ENCODE measurements at places on chromosomes 1 and 21.

- DNase-seq = peak; percentile 64
Observed at GRCh38 chr1:207815913-207816291, 64.0 kb downstream of the CD46 start.

GRCh38 chr1:214568328-214568727, 16.9 kb upstream of the PTPN14 start:
- no peak for DNase-seq

- DNase-seq = no peak
Observed at GRCh38 chr1:87787551-87787950, 458.9 kb downstream of the LMO4 start.

GRCh38 chr1:4509206-4509605, 145.2 kb upstream of the AJAP1 start:
- DNase-seq = no peak

GRCh38 chr1:27832762-27833161, 2.2 kb downstream of the PPP1R8 start:
- DNase-seq = no peak

- no peak for DNase-seq
Observed at GRCh38 chr1:248622570-248623001, 12.3 kb downstream of the OR2T11 start.

- peak; percentile 51 for DNase-seq
Observed at GRCh38 chr1:30379684-30380624, 343.4 kb downstream of the MATN1 start.

DNA sequence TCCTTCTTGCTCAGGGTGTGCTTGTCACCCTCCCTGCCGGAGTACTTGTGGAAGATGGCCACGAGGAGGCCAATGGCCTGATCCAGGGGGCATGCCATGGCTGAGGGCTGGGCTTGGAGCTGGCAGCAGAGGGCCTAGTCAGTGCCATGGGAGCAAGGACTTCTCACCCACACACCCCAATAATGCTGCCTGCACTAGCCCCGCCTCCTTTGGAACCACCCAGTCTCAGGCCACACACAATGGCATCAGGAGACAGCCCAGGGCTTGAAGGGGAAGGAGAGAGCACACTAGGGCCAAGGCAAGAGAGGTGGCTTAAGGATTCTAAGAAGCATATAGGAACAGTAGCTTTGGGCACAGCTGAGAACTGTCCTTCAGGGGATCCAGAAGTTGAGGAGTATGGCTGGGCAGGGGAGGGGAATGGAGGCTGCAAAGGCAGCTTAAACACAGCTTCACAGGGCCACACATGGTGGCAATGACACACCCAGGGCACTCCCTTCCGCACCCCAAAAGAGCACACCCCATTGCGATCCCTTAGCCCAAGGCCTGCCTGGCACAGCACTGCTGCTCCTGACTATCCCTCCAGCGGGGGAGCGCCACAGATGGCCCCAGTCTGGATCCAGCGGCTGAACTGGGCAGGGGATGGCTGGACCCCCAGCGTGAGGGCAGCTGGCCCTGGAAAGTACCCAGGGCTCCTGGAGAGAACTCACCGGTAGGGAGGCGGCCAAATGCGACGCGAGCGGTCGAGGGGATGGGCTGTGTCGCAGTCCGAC, at the start of gene S100A6:
S100A6 (minus strand) TSS at position 750 of the 770 bp plus-strand sequence; CDS start at position 98, 652 bp downstream.
- DNase-seq = peak; percentile 63

GRCh38 chr1:107787299-107787698, 177.7 kb downstream of the VAV3 start:
- DNase-seq = peak; percentile 45

DNA sequence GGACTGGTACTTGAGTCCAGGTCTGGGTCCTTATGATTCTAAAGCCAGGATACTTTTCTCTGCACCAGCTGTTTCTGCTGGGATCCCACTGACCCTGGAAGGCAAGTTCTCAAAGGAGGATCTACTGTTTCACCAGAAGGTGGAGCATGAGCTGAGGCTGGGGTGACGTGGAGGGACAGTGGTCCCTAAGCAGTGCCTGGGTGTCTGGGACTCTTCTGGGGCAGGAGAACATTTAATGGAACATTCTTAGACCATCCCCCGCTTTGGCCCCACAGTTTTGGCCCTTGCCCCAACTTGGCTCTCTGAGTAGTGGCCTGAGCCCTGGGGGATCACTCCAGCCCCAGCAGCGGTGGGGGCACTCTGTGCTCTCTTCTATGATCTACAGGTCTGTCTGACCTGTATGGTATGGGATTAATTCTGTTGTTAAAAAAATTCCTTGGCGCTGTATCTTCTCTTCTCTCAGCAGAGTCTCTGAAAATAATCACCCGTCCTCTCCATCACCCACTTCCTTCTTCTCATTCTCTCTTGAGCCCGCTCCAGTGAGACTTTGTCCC, 60.3 kb upstream of the CSF3R start:
- DNase-seq = no peak

GRCh38 chr1:197312163-197312562, 44.1 kb downstream of the CRB1 start:
- no peak for DNase-seq

- no peak for DNase-seq
Observed at GRCh38 chr1:63693944-63694571, 79.8 kb upstream of the ROR1 start.

GRCh38 chr1:201283836-201284553, 689 bp downstream of the PKP1 start:
- no peak for DNase-seq

DNA sequence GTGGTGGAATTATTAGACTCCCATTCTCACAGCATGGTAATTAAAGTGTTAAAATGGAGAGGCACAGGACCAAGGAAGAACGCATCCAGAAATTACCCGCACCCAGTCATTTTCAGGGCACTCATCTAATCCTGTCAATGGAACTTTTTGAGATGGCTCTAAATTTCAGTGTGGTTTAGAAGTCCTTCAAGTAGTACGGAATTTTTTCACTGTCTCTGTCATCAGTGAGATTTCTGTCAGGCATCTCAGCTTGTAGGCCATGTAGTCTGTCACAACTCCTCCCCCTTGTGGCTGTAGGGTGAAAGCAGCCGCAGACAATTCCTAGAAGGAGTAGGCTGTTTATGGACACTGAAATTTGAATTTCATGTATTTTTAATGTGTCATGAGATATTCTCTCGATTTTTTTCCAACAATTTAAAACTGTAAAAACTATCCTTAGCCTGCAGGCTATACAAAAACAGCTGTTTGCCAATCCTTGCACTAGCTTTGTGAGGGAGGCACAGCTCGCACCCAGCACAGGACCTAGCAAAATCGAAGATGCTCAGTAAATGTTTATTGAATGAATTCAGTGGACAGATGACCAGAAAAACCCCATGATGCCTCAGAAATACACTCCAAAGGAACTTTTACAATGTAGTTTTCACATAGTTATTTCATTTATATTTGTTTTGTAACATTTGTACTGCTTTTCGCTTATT, 6.6 kb upstream of the NUP133 start:
- DNase-seq = peak; percentile 54

GRCh38 chr1:187313115-187313514, 484.4 kb downstream of the PLA2G4A start:
- no peak for DNase-seq

DNA sequence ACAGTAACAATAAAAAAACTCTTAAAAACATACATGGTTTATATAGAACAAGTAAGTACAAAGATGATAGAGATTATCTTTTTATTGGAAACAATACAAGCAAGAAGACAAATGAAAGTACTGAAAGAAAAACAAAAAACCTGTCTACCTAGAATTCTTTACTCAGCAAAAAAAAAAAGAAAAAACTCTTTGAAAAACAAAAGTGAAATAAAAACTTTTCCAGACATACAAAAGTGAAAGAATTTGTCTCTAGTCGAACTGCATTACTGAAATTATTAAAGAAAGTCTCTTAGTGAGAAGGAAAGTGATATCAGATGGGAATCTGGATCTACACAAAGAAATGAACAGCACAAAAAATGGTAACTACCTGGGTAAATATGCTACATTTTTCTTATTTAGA, 2.7 kb upstream of the HMCN1 start:
- no peak for DNase-seq

DNA sequence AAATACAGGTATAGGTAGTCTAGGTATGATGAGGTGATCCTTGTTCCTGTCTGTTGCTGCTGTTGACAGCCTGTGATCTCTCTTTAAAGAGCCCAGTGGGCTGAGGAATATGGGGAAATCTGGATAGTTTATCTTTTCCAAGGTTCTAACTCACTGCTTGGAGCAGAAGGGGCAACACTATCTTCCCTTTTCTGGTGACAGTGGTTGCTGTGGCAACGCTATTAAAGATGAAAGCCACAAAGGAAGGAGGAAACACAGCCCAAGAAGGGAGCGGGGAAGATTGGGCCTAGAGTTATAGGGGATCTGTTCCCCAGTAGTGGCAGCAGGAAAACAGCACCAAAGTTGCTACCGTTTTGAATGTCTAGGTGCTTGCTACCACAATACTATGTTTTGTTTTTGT, 8.8 kb downstream of the PCP4L1 start:
- DNase-seq = no peak

DNA sequence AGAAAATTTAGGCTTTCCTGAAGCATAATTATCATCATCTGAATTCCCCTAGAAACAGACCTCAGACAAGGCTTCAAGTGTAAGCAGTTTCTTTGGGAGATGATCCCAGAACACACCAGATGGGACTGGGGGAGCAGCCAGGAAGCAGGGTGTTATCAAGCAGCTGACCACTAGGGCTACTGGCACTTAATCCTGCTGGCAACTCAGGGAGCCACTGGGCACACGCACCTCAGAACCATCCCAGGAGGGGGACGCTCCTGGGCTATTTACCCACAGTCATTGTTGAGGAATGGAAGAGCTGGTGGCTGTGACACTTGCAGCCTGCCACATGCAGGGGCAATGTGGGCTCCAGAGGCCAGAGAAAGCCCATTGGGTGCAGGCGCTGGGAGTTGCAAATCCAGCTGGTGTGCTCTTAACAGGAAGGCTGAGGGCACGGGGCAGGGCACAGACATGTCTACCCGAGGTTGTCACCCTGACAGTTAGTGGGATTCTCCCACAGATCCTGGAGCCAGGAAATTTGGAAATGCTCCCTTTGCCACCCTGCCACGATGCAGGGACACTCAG, 15.1 kb upstream of the IL22RA1 start:
- DNase-seq = no peak

DNA sequence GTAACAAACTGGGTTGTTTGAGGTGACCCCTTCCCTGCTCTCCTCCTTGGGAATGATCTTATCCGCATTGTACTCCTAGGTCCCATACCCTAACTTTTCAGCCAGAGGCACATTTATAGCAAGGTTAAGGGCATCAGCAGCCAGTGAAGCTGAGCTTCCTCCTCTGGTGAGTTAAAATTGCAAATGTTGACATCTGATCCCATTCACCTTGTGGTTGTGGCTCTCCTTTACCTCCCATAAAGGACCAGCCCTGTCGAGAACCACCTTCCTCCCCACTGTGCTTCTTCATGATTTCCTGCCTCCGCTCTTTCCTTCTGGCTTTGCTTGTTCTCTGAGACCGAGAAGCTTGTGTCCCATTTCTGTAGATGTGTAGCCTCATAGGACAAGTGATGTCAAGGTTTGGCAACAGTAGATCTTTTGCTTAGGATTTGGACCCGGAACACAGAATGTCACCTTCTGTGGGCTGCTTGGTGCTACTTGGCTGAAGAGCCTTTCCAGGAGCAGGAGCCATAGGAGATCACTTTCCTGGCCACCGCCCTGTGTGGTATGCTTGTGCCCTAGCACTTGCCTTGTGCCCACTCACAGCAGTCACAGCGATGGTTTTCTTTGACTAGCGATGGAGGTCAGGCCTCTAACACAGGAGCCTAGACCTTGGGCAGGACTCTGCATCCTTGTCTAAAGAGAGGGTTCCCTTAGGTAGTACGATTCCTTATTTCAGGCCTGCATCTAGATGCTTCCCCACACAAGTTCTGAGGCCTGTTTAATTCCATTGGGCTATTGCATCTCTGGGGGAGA, 18.8 kb downstream of the SZRD1 start:
- DNase-seq = no peak

GRCh38 chr21:45595574-45596295, 47.8 kb upstream of the PCBP3 start:
- no peak for DNase-seq

- no peak for DNase-seq
Observed at GRCh38 chr1:178183796-178184195, 89.9 kb downstream of the RASAL2 start.

DNA sequence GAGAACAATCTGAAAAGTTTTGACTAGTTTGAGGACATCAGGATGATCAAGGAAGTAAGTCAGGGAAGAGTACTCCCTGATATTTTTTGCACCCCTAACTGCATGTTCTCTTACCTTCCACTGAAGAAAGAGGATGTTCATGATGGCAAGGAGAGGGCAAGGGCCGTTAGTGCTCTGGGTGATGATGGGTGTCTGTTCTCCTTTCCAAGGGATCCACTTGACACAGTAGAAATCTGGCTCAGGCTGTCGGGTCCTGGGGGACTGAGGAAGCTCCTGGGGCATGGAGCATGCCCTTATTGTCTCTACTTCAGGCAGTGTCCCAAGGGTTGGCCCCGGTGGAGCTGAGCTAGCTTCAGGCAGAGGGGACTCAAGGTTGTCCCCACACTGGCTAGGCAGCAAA, 4.7 kb downstream of the MINDY1 start:
- no peak for DNase-seq

GRCh38 chr1:172561252-172561651, 28.3 kb downstream of the SUCO start:
- no peak for DNase-seq

DNA sequence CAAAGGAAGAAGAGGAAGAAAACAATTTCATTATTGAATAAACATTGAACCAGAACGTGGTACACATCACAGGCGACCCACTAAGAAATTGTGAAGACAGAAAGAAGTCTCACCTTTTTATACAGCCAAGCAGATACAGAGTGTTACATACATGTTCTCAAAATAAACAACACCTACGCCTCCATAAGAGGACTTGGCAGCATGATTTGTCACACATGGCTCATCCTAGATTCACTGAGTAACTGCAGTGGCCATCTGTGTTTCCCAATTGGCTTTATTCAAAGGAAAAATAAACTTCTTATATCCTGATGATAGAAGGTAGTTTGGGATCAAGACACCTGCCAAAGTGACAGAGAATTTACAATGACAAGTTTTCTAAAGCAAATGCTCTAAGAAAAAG, 7.6 kb upstream of the KRTAP19-8 start:
- no peak for DNase-seq

GRCh38 chr1:23809751-23810171, 9.2 kb upstream of the GALE start:
- peak; percentile 88 for DNase-seq

GRCh38 chr1:2129256-2129943, 65.2 kb downstream of the FAAP20 start:
- DNase-seq = no peak

Measured in activated CD4-positive, alpha-beta T cell treated with anti-CD3 and anti-CD28 coated beads for 48 hours (primary cell).